PC-9 (cell line): ENCODE measurements at places on chromosomes 3 and 15. TPM values are rescaled to one million over a fixed set of nuclear protein-coding genes. Genes with fewer than 3 reads are reported as not detected.

Gene PAQR5
- total RNA-seq = 4.9 and 5.1 TPM in 2 replicates

Gene SLC35G2
- total RNA-seq = 3.1 and 5.0 TPM in 2 replicates

Gene MINAR1
- 0.15 and 0.22 TPM in 2 replicates for total RNA-seq

- H3K4me1 ChIP-seq = no peaks in the 10 kb centered on the region
- no peaks in the 10 kb centered on the region for H3K36me3 ChIP-seq
- H3K27me3 ChIP-seq = no peaks in the 10 kb centered on the region
- no peak overlapping the region for H3K4me3 ChIP-seq
Measured at GRCh38 chr15:101126618-101127505, 125.0 kb downstream of the CHSY1 start.

DNA sequence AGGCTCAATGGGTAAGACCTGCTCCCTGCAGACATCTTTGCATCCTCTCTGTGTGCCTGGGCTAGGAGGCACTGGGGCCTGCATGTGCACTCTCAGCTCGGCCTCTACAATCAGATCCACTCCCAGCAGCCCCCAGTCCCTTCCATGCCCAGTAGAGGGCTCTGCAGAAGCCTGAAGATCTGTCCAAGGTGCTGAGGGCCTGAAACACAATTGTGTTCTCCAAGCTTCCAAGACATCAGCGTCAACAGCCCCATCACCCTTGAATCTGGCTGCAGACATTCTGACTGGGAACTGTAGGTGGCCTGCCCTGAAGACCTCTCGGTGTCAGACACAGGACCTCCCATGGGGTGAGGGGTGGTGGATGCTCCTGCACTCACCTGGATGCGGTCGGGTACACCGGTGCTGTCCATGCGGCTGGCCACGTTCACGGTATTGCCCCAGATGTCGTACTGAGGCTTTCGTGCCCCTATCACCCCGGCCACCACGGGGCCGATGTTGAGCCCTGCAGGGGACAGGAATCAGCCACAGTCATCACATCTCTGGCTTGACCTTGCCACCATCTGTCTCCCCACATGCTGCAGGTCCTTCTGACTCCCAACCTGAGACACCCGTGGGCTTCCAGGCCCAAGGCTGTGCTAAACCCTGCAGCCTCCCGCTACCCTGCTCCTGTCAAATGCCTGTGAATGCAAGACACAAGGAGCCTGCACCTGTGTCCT, 84.7 kb downstream of the SEC22A start:
- H3K4me1 ChIP-seq = peaks cover 8% of the 10 kb centered on the region; the same call in 1 of the 2 replicates
- peak; percentile 55 for DNase-seq
- H3K27ac ChIP-seq = no peak overlapping the region
- no peaks in the 10 kb centered on the region for H3K27me3 ChIP-seq

DNA sequence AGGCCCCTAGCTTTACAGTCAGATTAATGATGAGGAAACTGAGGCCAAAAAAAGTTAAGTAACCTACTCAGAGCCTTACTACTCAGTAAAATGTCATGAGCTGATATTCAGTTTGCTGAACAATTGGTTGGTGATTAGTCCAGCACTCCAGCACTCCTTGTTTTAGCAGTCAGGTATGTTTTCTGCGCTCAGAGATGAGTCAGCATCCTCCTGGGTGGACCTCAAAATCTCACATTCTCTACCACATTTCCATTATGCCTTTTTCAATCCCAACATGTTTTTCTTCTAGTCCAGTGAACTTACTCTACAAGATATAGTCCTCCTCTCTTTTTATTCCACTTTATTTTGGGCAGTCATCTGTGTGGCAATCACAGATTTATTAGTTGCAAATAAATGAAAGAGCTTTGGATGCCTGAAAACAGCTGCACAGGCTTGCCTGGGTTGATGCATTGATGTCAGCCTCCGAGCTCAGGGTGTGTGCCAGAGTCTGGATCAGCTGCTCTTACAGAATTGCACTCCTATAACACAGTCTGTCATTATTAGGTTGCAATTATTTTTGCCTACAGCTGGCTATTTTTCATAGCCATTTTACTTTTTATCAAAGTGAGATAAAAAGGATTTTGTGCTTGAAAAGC, 133.2 kb downstream of the ARPP21 start:
- DNase-seq = no peak
- H3K4me1 ChIP-seq = no peaks in the 10 kb centered on the region
- no peaks in the 10 kb centered on the region; the same call in 1 of the 2 replicates for H3K27me3 ChIP-seq
- H3K27ac ChIP-seq = no peak overlapping the region

GRCh38 chr15:58746174-58746573, 3.3 kb downstream of the ADAM10 start:
- peak overlapping the region; percentile 97; the same call in 1 of the 2 replicates for H3K4me3 ChIP-seq
- DNase-seq = no peak
- H3K36me3 ChIP-seq = no peaks in the 10 kb centered on the region
